ENCODE measurements at places on chromosomes 7 and 10. TPM values are rescaled to one million over a fixed set of nuclear protein-coding genes. Genes with fewer than 3 reads are reported as not detected.
A peak's percentile ranks its signal among the peaks of the same experiment; 100 is the strongest.

DNA sequence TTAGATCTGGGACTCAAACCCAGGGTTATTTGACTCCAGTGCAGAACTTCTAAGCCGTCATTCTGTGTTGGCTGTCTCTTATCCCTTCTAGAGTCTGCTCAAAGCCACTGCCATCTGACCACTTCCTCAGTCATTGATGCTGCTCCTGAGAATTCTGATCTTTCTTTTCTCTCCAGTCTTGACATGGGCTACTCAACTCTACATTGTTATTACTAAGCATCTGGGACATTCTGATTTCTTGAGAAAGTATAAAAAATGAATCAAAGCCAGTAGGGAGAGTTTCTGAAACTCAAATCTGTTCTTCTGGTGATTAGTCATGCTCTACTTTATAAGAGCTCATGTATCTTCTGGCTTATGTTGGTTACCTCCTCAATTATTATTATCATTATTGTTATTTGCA, 48.7 kb downstream of the ANK3 start:
- no peak for DNase-seq

GRCh38 chr10:43868952-43869351, 220.3 kb upstream of the ZNF32 start:
- peak; percentile 41 for DNase-seq

- DNase-seq: peak; percentile 81
These were observed 9.3 kb downstream of the NOD1 start for GRCh38 chr7:30469303-30469702.

- DNase-seq: no peak
These were observed 190.9 kb upstream of the PPP1R3A start for GRCh38 chr7:114109721-114110120.

DNA sequence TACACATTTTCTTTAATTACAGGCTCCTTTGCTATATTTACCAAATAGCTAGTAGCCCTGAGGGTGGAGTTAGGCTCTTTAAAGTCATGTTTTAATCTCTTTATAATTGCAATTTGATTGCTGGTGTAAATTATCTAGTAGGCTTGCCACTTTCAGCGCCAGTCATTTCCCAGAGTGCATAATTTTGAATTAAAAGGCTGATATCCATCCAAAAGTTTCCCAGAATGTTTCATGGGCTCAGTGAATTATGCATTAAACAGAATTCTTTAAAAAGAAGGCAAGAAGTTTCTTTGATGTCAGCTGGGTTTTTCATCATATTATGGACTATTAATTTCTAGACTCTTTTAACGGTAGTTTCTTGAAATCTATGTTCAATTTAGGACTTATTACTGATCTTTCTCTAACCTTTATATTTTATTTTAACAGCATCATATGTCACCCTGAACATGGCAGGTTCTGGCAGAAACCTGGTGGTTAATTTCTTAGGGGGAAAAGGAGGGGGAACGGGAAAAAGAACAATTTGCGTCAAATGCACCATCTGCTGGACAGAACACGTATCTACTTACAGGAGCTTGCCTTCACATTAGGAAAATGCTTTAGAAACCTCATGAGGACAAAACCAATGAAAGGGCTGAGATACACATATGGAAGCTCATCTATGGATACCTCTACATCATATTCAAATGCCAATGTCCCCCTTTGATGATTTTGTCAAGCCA, 171.1 kb downstream of the GRM3 start:
- no peak for DNase-seq

DNA sequence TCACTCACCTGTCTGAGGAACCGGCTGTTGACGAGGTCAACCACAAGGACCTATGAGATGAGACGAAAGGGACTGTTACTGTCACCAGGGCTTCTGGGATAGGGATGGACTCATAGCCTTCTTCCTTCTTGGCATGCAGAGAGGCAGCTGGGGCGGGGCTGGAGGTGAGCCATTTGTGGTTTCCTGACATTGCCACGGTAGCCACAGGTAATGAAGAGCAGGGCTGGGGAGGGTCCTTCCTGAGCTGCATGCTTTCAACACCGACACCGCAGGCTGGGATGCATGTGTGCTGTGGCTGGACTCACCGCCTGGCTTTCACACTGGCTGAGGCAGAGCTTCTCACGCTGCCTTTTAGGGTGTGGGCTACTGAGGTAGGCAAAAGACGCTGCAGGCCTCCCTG, 46.4 kb upstream of the MKRN1 start:
- no peak for DNase-seq

- no peak for DNase-seq
These were observed 70.6 kb downstream of the LHPP start for GRCh38 chr10:124532106-124532641.

GRCh38 chr10:116245156-116245555, 27.9 kb downstream of the GFRA1 start:
- no peak for DNase-seq

DNA sequence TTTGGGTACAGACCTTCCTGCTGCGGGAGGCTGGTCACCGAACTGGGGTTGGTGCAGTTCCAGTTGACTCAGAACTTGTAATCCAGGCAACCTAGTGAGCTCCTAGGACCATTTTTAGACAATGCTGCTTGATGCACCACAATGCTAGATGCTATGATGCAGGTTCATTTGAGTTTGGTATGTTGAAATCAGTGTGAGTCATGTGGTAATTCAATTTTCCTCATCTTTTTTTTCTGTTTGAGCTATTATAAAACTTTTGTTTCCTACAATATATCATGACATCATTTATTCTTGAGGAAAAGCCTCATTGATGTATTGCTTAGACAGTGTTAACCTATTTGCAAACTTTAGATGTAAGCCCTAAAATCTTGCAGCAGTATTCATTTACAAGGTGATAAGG, 40.9 kb upstream of the MTPN start:
- no peak for DNase-seq

Gene IGFBP3
- 32.2 TPM for total RNA-seq

DNA sequence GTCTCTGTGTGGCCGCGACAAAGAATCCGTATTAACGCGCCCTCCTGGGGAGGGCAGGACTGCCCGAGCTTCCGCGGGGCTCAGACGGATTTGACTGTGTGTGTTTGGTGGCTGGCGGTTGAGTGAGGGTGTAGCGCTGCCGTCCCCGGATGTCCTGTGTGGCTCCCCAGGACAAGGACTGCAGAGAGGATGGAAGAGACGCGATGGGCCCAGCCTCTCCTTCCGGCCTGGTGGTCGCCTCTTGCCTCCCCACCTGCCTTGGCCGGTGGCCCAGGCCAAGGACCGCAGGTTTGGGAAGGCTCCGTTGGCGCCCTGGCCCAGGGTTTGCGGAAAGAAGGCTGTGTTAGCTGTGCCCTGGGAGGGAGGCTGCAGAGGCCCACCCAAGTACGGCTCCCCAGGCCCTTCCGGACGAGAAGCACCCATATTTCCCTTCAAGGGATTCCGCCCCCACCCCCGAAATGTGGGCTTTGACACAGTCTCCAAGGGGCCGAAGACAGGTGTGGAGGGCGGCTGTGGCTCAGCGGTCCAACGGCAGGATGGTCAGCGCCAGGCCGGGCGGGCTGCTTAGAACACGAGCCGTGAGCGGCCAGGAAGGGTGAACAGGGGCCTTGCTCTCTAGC, 2.3 kb downstream of the UNCX start:
- DNase-seq: no peak

Gene FAM24B
- 3.8 TPM for total RNA-seq

DNA sequence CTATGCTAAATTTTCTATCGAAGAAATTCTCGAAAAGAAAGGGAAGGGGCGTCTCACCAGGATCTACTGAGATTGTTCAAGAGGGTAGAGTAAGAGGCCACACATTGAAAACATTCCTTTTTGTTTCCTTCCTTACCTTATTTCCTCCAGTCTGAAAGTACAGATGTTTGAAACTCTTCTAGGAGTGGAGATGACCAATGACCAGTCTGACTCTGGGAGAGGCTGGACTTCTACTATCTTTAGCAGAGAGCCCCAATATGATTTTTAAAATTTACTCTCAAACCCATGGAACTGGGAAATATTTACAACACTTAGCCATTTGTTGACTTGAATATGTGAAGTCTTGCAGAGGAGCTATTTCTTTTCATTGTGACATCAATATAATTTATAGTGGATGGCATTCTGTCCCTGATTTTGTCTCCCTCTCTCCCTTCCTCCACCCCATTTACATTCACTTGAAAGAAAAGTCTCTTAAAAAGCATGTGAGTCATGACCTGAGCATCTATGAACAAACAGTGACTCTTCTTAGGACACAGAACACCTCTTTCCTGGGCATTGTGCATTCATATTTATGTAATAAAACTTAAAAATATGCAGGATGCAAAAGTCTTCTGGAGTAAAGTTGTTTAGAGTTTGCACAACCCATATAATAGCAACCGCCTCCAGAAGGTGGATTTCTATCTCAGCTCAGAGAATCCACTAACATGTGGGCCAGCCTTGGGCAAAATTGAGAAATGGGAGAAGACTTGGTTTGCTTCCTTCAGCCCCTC, 31.2 kb upstream of the BMPER start:
- no peak for DNase-seq

Gene SLC4A2
- 182 TPM for total RNA-seq

Data from lower lobe of right lung (tissue), 2 donors.